ENCODE measurements at places on chromosomes 16 and 17.

DNA sequence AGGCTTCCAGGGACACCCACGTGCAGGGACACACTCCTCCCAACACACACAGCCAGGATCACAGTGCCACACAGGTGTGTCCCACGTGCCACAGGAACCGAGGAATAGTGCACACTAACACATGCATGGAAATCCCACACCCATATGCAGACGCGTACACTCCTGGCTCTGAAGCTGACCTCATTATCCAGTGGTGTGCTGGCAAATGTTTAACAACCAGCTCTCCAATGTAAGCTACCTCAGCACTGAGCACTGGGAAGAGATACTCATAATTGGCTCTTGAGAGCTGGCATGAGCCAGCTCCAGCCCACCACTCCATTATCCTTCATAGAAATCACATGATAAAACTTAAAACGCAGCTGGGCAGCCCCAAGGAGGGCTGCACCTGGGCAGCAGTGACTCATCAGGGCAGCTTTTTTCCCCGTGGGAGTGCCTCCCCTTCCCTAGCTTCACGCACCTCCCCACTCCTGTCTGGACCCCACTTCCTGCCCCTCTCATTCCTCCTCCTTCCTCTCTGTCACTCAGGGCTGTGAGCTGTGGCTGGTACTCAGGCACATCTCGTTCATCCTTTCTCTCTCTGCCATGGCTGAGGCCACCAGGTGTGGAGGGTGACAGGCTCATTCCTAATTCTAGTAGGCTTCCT is 14.9 kb upstream of the TBX21 start:
- no peak for DNase-seq

DNA sequence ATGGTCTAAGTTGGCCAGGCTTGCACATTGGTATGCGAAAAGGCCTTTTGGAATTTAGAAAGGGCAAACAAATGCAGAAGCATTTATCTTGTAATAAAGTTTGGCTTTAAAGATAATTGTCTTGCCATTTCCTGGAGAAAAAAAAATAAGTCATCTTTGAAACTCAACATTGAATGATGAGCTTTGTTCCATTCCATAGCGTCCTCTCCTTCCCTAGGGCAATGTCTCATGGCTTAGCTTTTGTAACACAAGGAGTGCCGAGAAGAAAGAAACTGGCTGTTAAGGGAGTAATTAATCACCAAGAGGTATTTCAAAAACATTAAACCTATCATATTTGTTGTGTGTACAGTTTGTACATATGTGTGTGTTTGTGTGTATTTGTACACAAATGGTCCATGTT is 372.3 kb downstream of the NPIPA8 start:
- DNase-seq, result no peak

DNA sequence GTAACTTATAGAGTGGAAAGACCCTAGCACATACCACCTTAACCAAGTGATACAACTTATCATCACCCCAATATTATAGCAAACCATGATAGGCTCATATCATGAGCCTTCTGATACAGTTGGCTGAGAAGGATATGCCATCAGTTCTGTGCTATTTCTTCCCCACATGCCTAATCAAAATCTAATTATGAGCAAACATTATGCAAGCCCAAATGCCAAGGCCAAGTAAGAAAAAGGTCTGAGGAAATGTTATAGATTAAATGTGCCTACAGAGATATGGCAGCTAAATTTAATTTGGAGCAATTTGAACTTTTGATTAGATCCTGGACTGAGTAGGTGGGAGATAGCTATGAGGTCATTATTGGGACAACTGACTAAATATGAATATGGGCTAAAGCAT is 225.9 kb upstream of the PMFBP1 start:
- no peak for DNase-seq

DNA sequence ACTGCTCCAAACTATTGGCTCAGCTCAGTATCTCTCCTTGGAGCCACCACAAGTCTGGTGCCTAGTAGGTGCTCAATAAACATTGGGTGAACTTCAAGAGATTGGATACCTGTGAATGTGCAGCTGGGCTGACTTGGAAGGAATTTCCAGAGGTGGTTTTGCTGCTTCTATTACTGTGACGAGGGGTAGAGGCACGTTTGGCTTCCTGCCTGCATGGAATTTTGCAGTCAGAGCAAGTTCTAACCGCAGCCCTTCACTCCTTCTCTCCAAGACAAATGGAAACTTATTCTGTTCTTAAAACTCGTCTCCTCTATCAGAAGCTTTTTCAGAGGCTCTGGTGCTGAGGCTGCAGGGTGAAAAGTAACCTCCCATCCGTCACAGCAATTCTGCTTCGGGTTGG is 342.5 kb downstream of the CPPED1 start:
- no peak for DNase-seq

- DNase-seq, result no peak
These were observed 4.3 kb downstream of the PER1 start for GRCh38 chr17:8147805-8148404.

GRCh38 chr16:84036982-84037425 is 5.6 kb downstream of the SLC38A8 start:
- no peak for DNase-seq

GRCh38 chr17:49290690-49291359 is 60.2 kb upstream of the PHOSPHO1 start:
- DNase-seq, result no peak

GRCh38 chr17:80856863-80857755 is 134.5 kb upstream of the CHMP6 start:
- DNase-seq, result no peak

GRCh38 chr16:4976079-4976478 is 17.9 kb downstream of the SEC14L5 start:
- DNase-seq, result no peak

DNA sequence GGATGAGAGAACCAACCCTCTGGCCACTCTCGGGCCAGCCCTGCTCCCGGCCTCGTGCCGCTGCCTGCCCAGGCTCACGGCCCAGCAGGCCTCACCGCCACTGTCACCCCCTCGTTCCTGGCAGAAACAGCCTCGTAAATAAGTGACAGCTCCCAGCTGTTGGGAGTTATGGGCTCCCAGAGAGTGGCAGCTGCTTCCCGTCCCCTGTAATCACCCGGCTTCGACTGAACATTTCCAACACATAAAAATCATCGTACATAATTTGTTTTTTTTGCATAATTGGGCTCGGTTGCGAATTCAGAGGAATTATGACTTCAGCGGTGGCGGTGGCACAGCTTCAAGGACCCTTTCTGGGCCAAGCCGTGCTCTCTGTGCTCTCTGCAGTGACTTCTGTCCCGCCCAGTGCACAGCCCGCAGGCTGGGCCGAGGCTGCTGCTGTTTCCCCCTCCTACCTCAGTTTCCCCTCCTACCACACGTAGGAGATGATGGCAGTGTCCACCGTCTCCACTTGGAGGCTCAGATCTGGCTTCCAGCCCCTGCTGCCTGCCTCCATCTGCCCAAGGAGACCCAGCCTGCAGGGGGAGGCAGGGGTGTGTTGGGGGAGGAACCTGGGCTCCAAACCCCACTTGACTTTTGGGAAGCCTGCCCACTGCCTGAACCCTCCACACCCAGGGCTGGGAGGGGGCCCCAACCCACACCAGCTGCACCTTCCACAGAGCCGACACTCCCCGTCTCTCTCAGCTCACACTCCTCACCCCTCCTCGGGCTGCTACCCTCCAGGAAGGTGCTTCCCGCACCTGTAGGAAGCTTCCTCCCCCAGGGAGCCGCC is 84.9 kb downstream of the RTN4RL1 start:
- no peak for DNase-seq

DNA sequence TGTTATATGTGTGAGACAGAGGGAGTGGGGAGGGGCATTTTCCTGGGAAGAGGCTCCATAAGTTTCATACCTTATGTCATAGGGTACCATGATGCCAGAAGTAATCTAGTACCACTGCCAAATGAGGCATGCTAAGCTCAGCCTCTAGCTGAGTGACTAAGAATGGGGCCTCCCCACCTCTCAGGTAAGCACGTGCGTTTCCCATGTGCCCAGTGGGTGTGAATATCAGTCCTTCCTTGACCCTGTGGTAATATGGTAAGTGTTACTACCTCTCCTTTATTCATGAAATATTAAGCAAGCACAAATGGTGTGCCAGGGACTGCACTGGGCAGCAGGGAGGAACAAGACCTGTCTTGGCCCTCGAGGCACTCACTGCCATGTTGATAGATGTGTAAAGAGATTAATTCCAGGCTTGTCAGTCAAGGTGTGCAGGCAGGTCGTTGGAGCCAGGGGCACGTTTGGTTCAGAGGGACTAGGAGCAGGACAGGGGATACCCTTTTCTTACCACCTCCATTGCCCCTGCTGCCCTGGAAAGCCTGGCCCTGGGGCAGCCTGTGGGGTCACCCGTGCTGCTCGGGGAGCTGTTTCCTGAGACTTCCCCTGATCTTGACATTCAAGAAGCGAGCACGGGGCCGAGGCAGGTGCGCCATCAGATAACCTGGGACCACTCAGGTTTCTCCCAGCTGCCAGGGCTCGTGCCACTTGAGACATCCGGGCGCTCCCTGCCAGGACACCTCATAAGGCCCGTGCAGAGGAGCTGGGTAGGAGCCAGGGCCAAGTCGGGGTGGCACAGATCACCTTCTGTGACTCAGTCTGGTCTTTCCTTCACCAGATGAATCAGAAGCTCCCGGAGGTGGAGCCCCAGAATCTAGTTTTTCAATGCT is 8.8 kb downstream of the RSAD1 start:
- DNase-seq, result no peak

- no peak for DNase-seq
These were observed 4.7 kb downstream of the C1QTNF1 start for GRCh38 chr17:79028496-79029326.

DNA sequence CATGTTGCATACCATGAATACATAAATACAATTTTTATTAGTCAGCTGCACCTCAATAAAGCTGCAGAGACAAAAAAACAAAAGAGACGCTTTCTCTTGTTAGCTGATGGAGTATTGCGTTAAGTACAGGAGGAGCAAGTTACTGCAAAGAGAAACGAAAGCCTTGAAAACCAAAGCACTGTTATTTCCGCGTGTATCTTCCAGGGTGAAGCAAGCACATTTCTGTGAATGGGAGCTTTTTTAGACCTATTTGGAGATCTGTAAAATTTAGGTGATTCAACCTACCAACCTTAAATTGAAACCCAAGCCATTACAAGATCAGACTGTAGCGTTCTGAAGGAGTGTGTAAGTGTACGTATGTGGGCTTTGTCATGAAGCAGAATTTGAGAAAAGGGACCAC is 390.4 kb downstream of the SOX9 start:
- no peak for DNase-seq

- DNase-seq, result no peak
These were observed 27.7 kb upstream of the CLEC18B start for GRCh38 chr16:74448990-74449389.

DNA sequence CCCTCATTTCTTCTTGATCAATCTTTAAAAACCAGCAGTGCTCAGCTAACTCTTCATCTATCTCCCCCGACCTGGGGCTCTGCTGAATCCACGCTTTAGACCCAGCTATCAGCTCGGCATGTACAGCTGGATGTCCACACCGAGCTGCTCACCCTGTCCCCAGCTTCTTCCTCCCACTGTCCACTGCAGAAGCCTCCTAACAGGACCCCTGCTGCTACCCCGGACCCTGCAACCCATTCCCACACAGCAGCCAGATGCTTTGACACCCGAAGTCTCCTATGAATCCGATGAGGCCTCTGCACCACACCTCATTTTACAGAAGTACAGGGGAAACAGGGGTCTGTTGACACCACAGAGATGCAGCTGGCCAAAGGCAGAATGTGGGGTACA is 13.8 kb downstream of the GCGR start:
- no peak for DNase-seq

DNA sequence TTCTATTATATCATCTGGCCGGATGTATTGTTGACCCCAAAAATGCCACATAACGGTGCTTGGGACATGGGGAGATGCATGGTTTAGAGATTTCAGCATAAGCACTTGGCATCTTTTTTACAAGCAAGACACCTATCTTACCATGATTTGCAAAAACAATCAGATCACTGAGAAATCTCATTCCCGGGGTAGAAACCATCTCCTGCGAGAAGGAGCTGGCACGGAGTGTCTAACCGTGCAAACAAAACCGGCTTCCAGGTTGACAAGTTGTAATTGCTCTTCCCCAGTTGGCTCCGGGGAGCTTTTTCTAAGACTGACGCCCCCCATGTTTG is 1.0 kb downstream of the SLC16A6 start:
- no peak for DNase-seq

DNA sequence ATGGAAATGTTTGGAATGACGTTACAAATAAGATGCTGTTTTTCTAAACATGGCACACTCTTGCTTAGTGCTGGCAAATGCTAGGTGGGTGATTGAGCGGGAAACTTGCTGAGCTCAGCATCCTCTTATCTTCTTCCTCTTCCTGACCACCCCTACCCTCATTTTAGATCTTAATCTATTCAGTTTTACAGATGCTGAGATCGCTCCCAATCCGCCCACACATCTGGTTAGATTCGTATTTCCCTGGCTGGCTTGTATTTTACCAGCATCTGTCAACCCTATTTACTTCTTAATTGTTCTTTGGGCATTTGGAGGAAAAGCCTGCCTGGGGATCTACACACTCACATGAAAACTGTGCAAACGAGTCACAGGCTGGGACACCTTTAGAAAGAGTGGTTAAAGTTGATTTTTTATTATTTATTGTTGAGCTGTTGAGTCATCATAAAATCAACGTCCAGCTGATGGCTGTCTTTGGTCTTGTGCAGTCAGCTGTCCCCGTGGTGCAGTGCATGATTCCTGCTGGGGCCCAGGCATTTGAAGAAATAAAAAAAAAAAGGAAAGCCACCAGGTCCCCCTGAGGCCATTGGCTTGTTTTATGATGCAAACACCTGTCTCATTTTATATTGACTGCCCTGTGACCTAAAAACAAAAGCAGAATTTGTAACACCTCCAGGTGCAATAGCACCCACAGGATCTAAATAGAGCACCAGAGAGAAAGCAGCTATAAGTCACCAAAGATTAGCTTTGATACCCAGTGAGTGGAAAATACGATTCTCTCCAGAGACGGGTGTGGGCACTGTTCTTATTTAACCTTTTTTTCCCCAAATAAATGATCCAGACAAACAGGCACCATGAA is 258.6 kb downstream of the HS3ST3B1 start:
- no peak for DNase-seq

- DNase-seq, result no peak
These were observed 308.9 kb upstream of the MON1B start for GRCh38 chr16:76882105-76882504.

DNA sequence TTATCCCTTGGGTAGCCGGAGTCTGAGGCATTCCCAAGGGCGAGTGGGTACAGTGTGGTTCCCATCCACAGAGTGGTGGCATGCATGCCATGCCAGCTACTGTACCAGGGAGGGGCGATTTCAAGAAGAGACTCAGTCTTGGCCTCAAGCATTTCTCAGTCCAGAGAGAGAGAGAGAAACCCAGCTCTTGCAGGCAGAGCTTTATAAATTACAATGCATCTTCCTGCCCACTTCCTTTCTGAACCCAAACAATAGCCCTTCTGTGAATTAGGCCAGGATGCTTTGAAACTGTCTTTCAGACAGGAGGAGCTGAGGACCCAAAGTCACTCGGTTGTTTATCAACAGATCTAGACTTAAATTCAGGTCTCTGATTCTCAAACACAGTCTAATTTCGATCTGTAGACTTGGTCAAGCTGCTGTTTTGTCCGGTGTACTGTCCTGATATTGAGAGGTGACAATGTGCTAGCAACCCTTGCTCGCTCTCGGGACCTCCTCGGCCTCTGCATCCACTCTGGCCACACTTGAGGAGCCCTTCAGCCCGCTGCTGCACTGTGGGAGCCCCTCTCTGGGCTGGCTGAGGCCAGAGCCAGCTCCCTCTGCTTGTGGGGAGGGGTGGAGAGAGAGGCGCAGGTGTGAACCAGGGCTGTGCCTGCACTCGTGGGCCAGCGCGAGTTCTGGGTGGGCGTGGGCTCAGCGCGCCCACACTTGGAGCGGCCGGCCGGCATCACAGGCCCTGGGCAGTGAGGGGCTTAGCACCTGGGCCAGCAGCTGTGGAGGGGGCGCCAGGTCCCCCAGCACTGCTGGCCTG is 408.0 kb downstream of the UTP18 start:
- no peak for DNase-seq
